Right forelimb (tissue), 1 donor: ENCODE measurements at places on chromosomes 11 and 22.

DNA sequence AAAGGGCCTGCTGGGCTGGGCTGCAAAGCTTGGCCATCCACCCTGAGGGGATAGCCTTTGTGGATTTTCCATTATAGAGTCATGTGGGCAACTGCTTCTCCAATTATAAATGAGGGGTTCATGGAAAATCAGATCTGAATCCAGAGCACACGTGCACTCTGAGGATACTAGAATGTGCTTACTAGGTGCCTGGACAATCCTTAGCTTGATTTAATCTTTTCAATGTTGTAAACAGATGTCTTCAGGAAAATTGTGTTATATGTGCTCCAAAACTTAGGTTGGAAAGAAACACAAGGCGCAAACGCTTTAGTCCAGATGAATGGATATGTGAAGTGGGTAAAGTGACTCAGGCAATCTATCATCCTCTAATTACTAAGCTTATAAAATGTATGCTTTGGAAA, 92.0 kb downstream of the SLC17A6 start:
- peak; percentile 49 for DNase-seq

- no peak for DNase-seq
These were observed 87.3 kb upstream of the FGF3 start for GRCh38 chr11:69906453-69906907.

DNA sequence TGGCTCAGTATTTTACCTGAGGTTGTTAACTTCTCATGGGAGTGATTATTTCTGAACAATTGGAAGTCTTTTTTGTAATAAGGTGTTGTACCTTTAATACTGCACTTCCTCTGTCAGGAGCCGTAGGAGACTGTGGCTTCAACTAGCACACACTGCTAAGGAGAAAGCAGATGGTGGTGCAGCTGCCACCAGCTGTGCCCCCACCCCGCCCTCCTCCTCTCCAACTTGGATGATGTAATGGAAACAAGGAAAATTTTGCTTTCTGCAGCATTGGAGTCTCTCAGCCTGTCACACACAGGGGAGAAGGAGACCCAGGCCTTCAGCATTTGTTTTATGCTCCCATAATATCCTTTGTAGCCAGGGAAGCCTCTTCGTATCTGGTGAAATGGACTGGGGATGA, 91.2 kb downstream of the TEAD1 start:
- DNase-seq: peak; percentile 67

DNA sequence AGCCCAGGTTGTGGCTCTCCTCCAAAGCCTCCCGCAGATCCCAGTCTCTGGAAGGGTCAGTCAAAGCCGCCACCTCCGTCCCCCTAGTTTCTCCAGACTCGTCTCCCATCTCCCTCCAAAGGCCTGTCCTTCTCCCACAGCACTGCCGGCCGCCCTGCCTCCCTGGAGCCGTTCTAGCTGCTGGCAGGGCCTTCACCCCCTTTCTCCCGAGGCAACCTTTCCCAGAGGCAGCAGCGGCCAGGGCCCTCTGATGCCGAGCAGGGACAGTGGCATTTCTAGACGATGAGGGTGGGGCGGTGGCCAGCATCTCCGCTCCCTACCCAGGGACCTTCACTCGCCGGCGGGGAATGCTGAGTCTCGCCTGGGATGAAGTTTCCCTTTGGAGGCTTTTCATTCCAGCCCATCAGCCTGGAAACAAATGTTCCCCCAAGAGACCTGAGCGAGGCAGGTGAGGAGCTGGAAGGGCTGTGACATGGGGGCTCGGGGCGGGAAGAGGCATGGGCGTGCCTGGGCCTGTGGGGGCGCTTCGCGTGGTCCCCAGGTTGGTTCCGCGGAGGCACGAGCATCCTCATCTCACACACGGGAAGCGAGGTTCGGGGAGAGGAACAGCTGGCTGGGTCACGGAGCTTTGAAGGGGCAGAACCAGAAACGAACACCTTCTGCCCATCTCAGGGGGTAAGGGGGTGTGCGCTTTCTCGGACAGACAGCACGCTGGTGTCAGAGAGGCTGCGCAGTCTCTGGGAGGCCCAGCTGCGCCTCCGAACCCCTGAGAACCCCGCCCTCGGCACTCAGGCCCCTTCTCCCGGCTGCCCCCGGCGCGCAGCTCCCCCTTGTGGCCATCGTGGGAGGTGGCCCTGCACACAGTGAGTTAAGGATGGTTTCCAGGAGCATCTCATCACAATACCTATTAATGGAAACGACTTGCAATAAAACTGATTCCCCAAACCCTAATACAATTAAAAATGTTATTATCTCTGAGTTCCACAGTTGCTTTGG, 18.1 kb upstream of the KLHL35 start:
- DNase-seq: no peak

DNA sequence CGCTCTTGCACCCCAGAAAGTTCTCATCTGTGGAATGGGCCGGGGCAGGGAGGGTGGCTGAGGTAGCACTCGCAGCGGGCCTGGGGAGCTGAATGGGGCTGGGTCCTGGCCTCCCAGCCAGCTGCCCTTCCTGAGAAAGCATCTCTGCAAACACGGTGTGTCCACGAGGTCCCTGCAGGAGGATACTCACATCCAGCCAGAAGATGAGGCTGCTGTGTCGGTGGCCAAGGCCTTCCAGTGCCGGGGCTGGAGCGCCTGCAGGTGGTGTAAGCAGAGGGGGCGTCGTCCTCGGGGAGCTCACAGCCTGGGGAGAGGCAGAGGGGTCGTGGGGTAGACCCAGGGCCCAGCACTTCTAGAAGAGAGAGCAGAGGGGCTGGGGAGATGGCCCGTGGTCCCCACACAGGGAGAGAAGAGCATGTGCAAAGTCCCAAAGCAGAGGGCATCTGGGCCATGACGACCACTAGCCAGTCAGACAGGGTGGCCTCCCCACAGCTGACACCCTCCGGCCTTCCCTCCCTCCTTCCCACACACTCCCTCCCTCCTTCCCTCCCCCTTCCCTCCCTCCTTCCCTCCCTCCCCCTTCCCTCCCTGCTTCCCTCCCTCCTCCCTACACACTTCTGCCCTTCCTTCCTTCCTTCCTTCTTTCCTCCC, 97.9 kb downstream of the WNT7B start:
- DNase-seq: peak; percentile 44

DNA sequence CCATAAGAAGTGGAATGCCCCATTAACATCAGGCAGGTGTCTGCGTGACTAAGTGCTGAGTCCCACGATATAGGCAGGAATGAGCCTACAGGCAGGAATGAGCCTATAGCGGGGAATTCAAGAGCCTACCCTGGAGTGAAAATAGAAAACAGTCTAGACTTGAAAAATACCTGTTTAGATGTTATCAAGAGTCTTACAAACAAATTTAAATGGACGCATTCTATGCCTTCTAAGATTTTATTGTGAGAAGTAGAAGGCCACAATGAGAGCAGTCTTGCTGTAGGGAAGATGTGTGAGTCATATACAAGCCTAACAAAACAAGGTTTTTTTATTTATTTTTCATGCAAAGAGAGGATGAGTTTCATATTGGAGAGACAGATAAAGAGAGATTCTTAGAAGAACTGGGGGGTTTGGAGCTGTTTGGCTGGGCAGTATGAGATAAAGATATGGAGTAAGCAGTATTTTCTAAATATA, 200.8 kb upstream of the ZC3H12C start:
- DNase-seq: no peak

GRCh38 chr11:128482512-128483191, 104.7 kb downstream of the ETS1 start:
- no peak for DNase-seq

GRCh38 chr22:43776081-43776670, 35.9 kb downstream of the EFCAB6 start:
- no peak for DNase-seq

DNA sequence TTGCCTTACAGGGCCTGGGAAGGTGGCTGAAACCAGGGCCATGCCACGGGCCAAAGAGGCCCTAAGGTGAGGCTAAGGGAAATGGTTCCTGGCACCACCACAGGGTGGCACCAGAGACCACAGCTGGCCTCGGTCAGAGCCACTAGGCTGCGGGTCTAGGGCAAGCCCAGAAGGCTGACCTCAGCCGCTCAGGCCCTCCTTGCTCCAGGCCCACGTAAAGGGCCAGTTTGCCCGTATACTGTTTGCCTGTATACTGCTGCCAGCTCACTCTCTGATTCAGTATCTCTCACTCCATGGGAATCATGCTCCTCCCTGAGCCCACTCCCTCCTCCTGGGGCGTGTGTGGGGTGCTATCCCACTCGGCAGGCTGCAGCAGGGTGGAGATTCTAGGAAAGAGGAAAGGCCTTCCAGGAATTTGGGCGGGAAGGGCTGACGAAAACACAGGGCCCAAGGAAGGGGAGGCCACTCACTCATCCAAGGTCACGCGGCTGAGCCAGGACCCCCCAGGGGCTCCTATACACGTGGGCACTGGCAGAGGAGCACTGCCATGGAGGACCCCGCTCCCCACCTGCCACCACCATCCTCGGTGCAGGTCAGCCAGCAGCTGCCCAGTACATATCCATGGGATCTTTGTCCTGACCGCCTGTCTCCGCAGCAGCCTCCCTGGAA, 62.4 kb downstream of the NECTIN1 start:
- peak; percentile 87 for DNase-seq

- DNase-seq: no peak
These were observed 182.8 kb downstream of the C11orf87 start for GRCh38 chr11:109604481-109605400.

DNA sequence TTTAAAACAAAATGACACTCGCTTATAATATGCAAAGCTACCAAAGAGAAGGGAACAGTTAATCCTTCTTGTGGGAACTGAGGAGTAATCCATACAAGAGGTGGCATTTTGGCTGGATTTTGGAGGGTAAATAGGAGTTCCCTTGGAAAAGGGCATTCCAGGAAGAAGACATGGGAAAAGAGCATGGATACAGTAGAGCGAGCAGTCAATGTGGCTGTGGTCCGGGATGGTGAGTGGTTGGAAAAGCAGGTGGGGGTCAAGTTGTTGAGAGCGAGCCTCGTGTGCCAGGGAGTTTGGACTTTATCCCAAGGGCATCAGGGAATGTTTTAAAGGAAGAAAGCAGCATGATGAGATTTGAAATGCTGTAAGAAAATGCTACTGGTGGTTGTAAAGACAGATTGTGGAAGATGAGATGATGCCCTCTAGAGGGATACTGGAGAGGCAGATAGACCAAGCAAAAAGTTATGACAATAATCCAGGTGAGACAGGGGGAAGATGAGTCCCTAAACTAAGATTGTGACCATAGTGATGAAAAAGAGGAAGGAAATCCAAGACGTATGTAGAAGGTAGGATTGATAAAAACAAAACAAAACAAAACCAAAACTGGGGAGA, 3.8 kb upstream of the MMP7 start:
- DNase-seq: no peak

DNA sequence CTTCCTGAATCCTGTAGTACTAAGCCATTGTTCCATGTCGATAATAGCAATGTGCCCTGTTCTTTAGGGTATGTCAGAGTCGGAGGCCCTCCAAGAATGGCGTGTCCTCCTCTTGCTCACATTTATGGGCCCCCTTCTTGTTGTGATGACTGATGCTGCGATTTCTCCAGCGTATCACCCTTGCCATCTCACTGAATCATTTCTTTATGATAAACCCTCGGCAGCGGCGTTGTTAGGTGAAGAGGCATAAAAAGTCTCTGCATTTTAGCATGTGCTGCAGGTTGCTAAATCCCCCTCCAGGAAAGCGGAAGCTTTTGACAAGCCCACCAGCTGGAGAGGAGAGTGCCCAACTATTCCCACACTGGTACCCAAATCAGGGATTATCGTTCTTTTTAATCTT, 1045.3 kb downstream of the BRD1 start:
- no peak for DNase-seq

DNA sequence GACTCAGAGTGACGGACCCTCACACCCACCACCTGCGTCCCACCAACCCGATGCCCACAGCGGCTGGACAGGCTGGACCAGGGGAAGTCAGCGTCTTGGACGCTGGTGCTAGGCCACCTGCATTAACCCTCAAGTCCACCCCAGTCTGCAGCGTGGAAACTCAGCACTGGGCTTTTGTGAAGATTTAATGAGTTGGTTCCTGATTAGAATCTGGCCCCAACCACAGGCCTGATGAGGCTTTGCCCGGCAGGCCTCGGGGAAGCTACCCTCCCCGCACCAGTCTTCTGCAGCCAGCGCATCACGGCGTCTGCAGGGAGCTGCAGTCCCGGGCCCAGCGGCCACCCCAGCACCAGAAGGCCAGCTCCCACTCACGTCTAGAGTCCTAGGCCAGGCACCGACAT, 101.0 kb downstream of the BRD1 start:
- no peak for DNase-seq
